C1 segment of cervical spinal cord (tissue), 14 donors: ENCODE measurements at places on chromosomes 3 and 15.
A peak's percentile ranks its signal among the peaks of the same experiment; 100 is the strongest.

GRCh38 chr3:46681856-46682540, 11.5 kb downstream of the ALS2CL start:
- DNase-seq: no peak

GRCh38 chr3:126512026-126512425, 5.5 kb downstream of the UROC1 start:
- peak; percentile 23 for DNase-seq

DNA sequence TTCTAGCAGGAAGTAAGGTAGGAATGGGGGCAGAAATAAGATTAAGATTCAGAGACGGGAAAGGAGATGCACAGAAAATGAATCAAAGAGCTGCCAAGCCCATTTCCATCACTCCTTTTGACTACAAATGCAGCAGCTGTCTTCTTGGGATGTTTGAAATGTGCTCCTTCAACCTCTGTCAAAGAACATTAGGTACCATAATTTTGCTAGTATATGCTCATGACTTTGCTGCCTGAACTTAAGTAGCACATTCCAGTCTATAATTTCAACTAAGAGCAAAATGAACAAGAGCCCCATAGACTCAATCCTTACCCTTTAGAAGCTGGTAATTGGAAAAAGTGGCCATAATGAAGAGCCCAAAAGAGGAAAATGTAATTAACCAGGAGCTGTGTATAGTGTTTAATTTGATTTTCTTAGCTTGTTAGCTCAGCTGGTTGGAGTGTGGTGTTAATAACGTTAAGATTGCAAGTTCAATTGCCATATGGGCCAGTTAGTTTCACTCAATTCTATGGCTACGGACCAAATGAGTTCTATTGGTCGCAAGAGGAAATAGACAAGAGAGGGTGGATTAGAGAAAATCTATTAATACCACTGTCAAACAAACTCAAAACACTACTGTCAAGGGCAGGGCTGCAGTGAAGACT, 349.9 kb downstream of the ZBBX start:
- DNase-seq: no peak

GRCh38 chr15:35738370-35738769, 192.4 kb upstream of the DPH6 start:
- DNase-seq: no peak

DNA sequence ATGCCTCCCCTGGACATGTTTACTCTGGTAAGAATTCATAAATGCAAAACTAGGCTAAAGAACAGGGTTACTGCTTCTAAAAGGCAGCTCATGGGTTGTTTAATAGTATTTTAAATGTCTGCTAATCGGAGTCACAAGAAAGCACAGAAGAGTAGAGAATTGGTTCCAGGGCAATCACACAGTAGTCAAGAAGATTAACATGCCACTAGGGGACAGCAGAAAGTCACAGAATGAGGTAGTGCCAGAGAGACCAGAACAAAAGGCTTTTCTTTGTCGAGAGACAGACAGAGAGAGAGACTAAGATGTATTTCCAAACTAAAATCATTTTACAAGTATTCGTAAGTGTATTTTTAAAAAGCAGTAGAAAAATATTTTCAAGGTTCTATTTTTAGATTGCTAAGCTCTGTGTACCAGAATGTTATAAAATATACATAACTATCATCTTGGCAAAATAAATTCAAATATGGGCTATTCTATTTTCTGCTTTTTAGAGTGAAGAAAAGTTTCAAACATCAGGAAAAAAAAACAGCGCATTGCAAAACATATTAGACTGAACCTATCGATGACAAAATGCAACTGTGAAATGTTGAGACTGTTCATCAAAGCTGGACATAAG, 78.3 kb upstream of the CDIN1 start:
- no peak for DNase-seq

DNA sequence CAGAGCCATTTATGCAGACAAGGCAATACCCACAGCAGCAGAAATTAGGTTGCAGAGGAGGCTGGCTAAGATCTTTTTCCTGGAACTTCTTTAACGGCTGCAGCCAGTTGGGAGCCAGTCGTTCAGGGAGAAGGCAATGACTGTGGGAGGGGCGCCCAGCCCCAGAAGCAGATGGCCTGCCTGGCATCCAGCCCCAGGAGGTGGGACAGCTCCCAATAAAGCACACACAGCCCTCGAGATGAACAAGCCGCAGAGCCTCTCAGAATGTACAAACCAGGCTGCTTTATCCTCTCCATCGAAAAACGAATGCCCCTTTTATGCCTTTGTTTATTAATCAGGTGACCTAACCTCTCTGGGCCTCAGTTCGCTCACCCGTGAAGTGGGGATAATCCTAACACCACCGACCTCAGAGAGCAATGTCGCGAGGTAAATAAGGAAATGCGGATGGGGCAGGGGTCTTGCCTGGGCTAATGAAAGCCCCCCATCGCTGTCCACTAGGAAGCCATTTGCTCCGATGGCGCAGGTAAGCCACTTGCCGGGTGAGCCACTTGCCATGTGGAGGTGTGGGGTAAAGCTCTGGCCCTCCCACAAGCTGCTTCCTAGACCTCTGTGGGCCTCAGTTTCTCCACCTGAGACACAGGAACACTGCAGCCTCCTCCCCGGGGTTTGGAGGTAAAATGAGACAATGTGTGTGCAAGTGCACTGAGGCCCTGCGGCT, 35.8 kb downstream of the MGLL start:
- DNase-seq: peak; percentile 77

- no peak for DNase-seq
These were observed 60.4 kb downstream of the CCNL1 start for GRCh38 chr3:157099326-157100095.

GRCh38 chr15:81292523-81293001, 31.4 kb downstream of the STARD5 start:
- no peak for DNase-seq

DNA sequence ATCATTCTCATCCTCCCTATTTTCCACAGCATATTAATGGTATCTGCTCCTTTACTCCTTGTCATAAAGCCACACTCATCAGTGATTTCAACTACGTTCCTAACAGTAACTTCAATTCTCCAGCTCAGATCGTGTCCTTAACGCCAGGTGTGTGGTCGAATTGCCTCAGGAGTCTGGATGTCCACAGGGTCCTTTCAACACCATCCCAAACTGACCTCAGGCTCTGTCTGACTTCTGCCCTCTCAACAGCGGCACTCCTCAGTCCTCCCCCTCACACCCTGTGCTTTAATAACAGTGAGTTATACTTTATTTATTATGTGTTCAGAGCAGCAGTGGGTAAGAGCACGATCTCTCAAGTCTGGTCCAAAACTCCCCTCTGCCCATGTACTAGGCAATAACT, 42.4 kb downstream of the ST3GAL6 start:
- no peak for DNase-seq

GRCh38 chr15:75182187-75183131, 19.2 kb upstream of the C15orf39 start:
- DNase-seq: no peak

DNA sequence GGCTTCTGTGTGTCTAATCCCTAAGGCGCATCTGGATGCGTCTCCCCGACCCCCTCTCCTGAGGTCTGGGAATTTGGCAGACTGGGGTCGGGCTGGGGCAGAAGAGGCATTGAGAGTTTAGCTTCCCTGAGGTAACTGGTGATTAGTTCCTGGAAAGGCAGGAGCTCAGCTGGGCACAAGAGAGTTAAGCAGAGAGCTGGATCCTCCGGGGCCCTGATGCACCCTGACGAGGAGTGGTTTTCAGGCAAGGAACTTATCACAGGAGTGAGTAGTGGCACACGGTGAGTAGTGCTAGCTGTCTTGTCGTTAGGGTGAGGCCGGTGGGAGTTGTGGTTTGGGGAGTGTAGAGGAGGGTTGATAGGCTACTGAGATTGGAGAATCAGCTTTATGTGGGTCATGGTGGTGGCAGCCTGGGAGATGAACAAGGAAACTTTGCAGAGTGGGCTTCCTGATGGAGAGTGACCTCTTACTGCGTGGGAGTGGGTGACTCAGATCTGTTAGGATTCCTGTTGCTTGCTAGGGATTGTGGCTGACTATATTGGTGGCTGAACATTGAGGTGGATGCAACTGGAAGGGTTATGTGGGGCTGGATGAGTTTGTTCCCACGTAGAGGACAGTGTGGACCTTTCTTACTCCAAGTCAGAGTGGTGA, 897 bp downstream of the RAD54L2 start:
- DNase-seq: no peak

DNA sequence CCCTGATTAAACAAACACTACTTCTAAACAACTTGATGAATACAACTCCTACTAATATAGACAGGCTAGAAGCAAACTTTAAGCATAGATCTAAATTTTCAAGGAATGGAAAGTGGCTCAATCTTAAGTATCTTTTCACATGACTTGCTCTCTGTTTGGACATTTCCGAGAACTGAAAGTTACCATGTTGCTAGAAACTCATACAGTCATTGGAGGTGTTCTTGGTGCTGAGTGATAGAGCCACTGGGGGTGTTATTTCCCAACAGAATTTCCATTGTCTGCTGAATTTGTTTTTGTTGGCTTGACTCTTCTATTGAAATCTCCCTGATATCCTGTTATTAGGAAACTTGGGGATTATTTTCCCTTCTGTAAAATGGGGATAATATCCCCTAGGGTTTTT, 264.5 kb upstream of the RASGRP1 start:
- no peak for DNase-seq

- no peak for DNase-seq
These were observed 3.3 kb upstream of the DNAJA4 start for GRCh38 chr15:78261062-78261461.

- DNase-seq: no peak
These were observed 184.0 kb downstream of the MAGI1 start for GRCh38 chr3:65854606-65855304.

GRCh38 chr3:50580683-50581458, 11.5 kb downstream of the HEMK1 start:
- no peak for DNase-seq

GRCh38 chr3:20552605-20553275, 366.7 kb upstream of the SGO1 start:
- no peak for DNase-seq

- DNase-seq: no peak
These were observed 41.6 kb downstream of the ZBTB11 start for GRCh38 chr3:101635345-101635744.

GRCh38 chr3:134892761-134893160, 97.7 kb downstream of the EPHB1 start:
- DNase-seq: no peak

DNA sequence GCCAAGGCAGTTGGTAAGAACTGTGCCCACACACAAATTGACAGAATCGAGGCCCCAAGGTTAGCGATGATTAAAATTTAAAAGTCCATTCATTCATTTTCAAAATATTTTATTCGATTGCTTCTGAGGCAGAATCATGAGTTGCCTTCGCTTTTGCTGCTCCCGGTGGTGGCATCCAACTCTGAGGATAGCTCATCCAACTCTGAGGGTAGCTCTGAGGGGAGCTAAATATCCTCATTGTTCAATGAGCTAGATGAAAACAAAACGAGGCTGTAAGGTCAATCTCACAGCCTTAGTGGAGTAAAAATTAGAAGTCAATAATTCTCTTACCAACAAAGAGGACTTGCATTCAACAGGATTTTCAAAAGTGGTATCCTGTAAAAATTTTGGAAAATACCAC, 897 bp upstream of the CHL1 start:
- DNase-seq: no peak

GRCh38 chr3:46093327-46093942, 66.2 kb upstream of the XCR1 start:
- no peak for DNase-seq

GRCh38 chr3:191282251-191283185, 46.7 kb upstream of the CCDC50 start:
- no peak for DNase-seq

DNA sequence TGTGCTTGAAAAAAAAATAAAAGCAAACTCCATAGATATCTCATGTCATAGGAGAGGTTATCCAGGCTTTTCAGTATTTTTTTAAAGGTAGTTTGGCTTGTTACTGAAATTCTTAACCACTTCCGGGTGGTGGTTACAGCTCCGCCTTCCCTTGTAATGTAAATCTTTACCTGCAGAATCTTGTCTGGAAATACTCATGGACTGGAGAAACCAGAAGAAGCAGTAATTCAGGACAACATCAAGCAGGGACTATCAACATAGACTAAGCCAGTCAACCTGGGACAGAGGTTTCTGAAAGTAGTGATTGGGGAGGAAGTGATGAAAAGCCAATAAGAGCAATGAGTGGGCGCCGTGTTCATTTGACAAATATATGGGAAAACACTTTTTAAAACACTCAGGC, 78.9 kb upstream of the SKOR1 start:
- no peak for DNase-seq

DNA sequence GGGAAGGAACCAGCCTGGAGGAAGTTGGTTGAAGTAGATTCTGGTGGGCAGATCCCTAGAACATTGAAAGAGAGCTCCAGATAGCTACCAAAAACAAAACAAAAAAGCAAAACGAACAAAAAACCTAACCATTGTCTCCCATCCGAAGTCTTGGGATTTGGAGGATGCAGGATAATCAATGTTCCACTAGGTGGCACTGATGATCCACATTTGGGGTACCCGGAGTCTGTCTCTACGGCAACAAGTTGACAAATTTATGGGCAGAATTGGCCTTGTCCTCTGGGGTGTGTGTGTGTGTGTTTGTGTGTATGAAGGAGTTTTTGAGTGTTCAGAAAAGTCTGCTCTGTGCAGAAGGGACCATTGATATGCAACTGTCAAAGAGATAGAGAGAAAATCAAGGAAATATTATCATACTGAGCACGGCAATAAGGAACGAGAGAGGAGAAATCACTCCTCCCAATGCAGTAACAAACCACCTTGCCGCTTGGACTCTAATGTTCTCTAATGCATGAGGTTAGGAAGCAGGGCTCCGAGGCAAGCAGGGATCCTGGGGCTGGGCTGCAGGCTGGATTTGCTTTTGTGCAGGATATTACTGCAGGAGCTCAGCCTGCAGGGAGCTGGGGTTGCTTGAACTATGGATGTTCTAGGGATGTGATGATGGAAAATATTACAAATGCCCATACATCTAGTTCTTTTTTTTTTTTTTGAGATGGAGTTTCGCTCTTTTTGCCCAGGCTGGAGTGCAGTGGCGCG, 59.8 kb upstream of the KLHL25 start:
- peak; percentile 21 for DNase-seq

GRCh38 chr3:128603811-128604775, 46.5 kb downstream of the RPN1 start:
- no peak for DNase-seq

DNA sequence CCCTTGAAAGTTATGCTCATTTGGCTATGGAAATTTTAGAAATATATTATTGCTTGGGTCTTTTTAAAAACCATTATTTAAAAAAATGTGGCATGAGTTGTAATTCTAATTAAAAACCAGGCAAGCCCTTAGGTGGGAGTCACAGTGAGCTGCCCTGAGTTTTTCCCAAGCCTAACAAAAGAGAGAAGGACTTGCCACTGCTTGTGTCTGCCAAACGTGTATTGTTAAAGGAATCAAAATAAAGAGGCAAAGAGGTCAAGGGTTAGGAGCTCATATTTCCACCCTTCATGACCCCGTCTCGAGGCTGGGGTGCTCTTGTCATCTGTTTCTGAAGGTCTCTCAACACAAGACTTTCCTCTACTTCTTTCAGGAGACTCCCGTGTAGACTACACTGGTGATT, 321.1 kb downstream of the ZIC1 start:
- no peak for DNase-seq

DNA sequence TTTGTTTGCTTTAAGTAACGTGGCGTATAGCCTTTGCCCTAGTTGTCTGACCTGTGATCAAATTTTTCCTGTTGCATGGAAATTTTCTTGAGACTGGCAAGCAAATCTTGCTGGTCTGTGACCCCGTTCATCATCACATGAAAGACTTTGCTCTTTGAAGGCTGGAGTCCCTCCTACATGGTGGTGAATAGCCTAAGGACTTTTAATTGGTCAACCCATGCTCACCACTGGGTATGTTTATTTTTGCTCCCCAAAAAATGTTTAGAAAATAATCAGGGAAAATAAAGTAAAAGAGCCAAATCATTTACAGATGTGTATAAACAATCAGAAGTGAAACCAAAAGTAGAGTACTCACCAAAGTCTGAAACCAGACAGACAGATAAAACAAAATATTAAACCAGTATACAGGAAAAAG, 1075.3 kb upstream of the ALCAM start:
- DNase-seq: no peak
